Activated B cell treated with CpG ODN at 0.5 μM for 24 hours (primary cell): ENCODE measurements at places on chromosomes 11 and 22.
A peak's percentile ranks its signal among the peaks of the same experiment; 100 is the strongest.

DNA sequence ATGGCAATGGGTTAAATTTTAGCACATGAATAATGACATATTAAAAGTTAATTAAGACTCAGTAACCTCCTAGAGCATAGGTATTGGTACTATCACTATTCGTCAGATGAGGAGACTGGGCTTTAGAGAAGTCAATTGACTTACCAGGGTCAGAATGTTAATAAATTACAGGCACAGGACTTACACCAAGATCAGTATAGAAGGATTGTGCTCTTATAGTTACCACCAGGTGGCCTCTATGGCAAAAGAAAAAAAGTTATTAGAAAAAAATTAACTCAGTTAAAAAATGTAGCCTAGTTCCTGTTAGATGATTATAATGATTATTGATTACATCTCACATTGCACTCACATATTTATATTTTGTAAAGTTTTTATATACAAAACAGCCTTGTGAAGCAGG is 1163.7 kb downstream of the FAM181B start:
- no peak for DNase-seq

DNA sequence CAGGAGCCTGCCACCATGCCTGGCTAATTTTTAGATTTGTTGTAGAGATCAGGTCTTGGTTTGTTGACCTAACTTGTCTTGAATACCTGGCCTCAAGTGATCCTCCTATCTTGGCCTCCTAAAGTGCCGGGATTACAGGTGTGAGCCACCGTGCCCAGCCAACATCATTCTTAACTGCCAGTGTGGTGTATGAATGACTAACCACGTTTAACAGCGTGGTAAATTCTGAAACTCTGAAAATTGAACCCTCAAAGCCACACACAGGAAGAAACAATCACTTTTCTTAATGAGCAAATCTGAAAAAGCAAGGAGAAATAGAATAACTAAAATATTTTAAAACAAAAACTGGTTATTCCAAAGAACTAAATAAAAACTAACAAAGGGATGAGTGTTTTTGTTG is 7.4 kb downstream of the TMEM9B start:
- DNase-seq: no peak

- no peak for DNase-seq
Measured at GRCh38 chr22:42702675-42703074, 18.0 kb downstream of the A4GALT start.

- no peak for DNase-seq
Measured at GRCh38 chr22:29255064-29255621, 12.6 kb downstream of the RHBDD3 start.

DNA sequence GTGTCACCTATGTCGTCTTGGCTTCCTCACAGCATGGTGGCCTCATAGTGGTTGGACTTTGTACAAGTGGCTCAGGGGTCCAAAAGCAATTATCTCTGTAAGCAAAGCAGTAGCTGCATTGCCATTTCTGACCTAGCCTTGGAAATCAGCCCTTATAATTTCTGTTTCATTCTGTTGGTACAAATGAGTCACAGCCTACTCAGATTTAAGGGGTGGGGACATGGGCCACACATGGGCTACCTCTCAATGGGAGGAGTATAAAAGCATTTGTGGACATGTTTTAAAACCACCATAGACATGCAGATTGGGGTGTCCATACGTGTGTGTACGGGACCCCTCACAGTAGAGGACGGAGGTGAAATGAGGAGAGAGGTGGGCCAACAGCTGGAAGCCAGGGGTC is 41.6 kb downstream of the CHRDL2 start:
- no peak for DNase-seq

- no peak for DNase-seq
Measured at GRCh38 chr22:46289244-46289891, 7.3 kb upstream of the GTSE1 start.

- DNase-seq: no peak
Measured at GRCh38 chr11:118998822-118999221, 884 bp downstream of the CENATAC start.

DNA sequence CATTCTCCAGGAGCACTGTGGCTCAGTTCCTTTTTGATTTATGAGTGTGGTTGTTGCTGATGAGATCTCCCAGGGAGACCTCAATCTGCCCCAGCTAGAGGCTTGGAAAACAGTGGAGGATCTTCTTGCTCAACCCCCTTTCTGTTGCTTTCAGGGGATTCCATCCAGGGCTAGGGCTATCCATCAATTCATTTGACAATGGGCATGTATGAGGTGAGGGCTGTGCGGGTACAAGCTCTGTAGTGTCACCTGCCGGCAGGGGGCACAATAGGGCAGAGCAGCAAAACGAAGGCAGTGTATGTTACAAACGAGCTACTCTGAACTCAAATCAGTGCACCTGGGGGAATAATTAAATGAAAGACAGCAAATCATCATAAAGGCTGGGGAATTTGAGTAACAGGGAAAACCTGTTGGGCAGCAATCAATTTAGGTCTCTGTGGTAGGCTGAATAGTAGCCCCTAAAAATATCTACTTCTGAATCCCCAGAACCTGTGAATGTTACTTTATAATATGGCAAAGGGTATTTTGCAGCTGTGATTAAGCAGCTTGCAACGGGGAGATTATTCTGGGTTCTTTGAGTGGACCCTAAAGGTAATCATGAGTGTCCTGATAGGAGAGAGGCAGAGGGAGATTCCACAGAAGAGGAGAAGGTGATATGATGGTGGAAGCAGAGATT is 170.3 kb upstream of the ZBED5 start:
- DNase-seq: peak; percentile 55

DNA sequence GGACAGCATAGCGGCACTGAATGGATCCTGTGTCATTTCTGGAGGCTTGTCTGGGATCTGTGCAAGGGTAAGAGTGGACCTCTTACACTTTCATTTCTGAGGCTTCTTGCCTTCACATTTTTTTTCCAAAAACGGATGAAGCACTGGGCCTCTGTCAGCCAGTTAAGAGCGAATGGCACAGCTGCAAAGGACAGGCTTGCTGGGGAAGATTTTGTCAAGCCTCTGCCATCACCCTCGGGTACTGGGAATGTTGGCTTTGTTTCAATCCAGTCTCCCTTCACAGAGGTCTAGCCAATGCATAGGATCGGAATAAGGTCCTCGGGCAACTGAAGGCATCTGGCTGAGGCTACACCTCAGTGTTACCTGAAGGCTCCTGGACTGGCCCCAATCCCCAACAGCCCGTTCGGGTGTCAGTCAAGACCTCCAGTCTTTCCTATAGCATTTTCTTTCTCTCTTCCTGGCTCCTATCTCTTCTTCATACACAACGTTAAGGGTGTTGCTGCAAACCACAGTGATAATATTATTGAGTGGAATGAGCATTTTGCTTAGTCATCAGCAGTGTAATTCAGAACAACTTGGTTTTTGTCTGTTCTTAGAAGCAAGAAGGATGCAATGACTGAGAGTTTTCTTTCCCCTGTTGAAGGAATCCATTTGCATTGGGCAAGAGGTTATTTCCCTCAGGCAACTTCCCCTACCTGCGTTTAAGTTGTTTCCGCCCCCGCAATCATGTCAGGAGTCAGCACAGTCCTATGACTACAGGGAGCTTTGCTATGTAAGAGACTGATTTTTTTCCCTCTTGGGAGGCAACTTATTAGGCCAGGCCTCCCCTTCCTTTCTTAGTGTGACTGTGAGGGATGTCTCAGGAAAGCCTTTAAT is 22.8 kb downstream of the NPAT start:
- no peak for DNase-seq

DNA sequence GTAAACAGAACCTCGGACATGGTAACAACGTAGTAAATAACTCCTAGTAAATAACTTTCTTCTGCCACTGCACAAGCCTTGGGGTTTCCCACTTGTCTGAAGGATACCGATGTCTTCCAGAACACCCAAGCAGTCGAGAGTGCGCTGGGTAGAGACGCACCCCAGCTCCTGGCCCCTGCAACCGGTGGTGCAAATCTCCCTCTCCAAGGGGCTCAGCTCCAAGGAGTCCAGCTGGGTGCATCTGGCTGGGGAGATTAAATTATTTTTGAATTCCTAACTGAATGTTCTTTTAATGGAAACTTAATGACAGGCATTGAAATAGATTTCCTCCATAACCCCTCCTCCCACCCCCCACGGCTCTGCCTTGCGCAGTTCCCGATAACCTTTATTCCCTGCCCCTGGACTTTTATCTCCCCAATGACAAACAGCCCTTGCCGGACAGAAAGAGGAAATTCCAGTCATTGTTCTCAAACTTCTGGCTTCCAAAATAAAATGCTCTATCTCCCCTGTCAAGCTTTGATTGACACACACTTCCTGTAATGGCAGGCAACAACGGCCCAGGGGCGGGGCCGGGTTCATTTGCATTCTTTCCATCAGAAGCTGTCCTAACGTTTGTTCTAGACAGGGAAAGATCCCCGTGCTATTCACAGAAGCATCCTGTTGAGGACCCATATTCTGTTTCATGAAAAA is 31.2 kb downstream of the KCNJ1 start:
- DNase-seq: no peak

DNA sequence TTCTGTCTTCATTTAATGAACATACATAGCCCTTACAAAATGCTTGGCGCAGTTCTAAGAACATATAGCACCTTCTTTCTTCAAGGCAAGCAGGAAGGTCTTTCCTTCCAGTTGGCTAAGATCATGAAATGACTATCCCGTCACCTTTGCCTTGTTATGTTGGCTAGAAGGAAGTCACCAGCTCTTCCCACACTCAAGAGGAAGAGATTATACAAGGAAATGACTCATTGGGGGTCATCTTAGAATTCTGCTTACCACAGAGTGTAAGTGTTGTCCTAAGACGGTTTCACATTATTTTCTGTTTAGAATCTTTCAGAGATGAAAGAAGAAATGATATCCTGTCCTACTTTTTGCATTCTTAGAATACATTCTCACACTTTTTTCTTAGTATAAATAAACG is 808.0 kb upstream of the LUZP2 start:
- no peak for DNase-seq

GRCh38 chr11:58629857-58630256 is 7.4 kb downstream of the CNTF start:
- DNase-seq: no peak

DNA sequence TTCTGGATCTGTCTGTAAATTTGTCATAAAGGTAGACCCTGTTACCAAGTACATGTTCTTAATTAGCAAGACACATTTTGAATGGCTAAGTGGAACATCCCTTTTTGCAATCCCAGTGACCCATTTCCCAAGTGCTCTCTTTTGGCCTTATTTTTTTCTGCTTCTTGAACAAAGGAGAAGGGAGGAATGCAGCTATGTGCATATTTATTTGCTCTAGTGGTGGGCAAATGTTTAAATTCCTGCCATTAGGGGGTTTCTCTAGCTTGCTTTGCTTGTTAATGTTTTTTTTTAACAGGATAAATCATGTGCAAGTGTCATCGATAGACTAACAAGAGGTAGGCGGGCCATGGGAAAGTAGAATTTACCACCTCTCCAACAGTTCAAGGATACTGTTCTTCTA is 135.7 kb downstream of the COMMD9 start:
- DNase-seq: no peak

DNA sequence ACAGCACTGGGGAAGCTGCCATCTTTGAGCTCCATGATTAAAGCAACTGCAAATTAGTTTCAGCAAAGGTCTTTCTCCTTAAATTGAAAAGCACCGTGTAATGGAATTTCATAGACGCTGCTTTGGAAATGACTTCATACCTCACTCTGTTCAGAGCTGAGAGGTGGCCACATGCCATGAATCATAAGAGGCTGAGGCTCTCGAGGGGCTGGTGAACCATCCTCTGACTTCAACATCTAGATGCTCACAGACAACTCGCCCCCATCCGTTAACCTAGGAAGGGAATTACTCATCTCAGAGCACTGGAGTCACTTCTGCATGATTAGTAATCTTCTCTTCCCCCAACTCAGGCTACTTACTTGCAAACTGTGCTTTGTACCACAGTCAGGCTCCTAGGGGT is 122.3 kb downstream of the RCN1 start:
- DNase-seq: no peak

DNA sequence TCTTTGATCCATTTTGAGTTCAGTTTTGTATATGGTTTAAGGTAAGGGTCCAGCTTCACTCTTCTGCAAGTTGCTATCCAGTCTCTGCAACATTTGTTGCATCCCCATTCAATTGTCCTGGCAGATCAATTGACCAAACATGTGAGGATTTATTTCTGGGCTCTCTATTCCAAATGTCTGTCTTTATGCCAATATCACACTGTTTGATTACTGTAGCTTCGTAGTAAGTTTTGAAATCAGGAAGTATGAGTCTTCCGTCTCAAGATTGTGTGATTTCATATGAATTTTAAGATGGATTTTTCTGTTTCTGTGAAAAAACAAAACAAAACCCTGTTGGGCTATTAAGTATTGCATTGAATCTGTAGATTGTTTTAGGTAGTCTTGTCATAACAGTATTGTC is 17.0 kb downstream of the APLP2 start:
- no peak for DNase-seq

DNA sequence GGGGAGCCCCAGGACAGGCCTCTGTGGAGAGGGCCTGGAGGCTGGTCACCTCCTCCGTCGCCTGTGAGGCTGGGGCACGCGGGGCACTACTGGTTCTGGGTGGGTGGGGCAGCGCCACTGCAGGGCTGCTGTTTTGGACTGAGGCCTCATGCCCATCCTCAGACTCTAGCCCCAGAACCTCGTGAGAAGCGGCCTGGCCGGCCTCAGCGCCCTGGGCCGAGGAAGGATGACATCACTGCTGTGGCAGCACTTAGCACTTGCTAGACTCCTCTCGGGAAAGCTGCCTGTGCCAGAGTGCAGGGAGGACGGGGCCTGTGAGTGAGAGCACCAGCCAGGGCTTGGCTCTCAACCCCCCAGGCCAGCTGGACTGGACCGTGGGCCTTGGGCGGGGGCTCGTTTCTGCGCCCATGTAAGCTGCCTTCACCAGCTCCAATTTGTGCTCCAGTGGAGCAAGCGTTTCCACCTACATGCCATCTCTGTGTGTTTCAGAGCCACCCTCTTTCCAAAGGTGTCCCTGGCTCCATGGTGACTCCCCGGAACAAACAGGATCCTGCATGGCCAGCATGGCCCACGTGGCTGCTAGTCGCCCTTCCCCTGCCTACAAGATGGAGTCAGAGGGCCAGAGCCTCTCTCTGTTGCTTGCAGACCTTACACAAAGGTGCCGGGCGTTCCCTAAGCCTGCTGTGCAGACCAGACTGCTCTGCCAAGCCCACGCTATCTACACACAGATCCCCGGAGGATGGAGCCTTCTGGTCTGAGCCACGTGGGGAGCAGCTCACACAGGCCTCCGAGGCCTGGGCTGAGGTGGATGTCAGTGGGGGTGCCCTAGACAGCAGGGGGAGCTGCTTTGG is 102.9 kb downstream of the CTTN start:
- no peak for DNase-seq

DNA sequence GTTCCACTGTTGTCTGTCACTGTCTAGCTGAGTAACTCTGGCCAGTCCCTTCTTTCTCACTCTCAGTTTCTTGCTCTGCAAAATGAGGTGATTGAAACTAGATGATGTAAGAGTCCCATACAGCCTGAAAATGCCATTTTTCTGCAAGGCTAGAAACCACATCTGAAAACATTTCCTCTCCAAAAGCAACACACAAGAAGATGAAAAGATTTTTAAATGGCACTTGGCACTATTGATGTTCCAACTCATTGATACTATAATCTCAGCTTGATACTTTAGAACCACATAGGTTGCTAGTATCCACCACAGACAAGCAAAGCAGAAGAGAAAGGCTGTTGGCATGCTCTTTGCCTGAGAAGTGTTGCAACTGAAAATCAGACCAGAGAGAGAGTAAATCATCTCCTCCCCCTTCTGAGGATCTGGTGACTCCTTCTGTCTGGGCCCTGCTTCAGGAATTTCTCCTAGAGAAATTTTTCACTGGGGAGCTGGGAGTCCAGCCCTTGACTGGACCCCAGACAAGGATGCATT is 1217.9 kb downstream of the LRRC4C start:
- no peak for DNase-seq
